ENCODE measurements at places on chromosomes 13 and 19.

DNA sequence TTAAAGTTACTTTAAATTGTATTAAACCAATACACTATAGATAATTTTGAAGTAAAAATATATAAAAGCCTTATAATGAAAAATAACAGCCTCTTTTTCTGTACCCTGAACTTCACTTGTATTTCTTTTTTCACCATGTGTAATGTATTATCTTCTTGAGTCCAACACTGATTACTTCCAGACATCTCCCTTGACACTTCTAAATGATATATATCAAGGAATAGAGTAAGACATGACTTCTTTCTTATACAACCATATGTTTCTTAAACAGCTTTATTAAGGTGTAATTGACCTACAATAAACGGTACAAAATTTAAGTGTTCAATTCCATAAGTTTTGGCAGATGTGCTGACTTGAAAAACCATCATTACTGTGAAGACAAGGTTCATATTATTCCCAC is 531.9 kb downstream of the OLFM4 start:
- no peak for DNase-seq

- DNase-seq: no peak
Measured at GRCh38 chr19:28553005-28553404, 659.9 kb downstream of the UQCRFS1 start.

DNA sequence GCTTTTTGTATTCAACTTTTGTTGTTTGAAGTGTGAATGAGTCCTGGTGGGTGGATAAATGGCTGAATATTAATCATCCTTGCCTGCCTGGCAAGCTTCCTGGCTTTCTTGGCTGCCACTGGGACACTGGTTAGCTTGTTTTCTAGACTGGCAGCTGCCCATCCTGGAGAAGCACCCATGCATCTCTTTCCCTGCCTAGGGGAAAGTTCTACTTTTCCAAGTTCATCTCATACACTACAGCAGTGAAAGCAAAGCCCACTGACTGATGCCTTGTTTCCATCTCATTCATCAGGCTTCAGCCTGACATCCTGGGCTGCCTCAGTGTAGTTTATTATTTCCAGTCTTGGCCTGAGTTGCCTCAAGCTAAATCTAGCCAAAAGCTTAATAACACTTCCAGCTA is 244.8 kb downstream of the PCDH20 start:
- DNase-seq: no peak

DNA sequence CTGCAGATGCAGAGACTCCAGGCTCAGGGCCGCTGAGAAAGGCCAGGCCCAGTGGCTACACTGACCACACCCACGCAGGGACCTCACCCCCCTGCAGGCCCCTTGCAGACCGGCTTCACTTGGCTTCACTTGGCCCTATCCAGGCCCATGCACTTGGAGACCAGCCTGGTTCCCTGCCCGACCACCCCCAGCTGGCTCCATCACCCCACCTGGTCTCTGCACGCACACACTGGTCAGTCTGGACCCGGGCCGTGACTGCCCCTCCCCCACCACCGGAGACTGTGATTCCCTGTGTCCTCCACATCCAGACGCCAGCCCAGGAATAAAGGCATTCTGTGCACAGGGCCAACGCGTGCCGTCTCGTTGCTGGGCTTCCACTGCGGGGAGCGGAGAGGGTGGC is 4.9 kb upstream of the EBI3 start:
- DNase-seq: no peak

- no peak for DNase-seq
Measured at GRCh38 chr19:13843104-13843921, 33.6 kb upstream of the NANOS3 start.

GRCh38 chr13:24668955-24669582 is 11.1 kb upstream of the ATP12A start:
- no peak for DNase-seq
